CD4-positive, alpha-beta T cell treated with Interleukin-12 subunit alpha and Interleukin-12 subunit beta, for 1 hour (primary cell): ENCODE measurements at places on chromosomes 16 and 17.

GRCh38 chr16:73019457-73020362 is 28.2 kb downstream of the ZFHX3 start:
- DNase-seq, result no peak

GRCh38 chr16:89200124-89200849 is at the start of gene SLC22A31:
Gene SLC22A31, minus strand, starts transcription at chr16:89200537. Its CDS starts 36 bp downstream, at chr16:89200501.
- no peak for DNase-seq

DNA sequence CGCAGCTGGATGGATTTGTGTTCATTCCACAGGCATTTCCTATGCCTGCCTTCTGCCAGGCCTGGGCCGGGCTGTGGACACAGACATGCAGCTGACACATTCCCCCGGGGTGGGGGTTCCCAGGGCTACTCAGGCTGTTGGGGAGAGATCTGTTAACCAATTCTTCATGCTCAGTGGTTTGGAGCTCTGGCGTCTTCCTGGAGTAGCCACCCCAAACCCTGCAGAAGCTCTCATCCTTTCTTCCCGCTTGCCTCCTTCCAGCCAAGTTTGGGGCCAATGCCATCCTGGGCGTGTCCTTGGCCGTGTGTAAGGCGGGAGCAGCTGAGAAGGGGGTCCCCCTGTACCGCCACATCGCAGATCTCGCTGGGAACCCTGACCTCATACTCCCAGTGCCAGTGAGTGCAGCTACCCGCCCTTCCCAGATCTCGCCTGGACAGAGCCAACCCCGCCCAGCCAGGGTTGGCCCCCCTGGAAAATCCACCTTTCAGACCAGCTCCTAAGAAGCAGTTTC is 2.6 kb downstream of the ENO3 start:
- DNase-seq, result no peak

DNA sequence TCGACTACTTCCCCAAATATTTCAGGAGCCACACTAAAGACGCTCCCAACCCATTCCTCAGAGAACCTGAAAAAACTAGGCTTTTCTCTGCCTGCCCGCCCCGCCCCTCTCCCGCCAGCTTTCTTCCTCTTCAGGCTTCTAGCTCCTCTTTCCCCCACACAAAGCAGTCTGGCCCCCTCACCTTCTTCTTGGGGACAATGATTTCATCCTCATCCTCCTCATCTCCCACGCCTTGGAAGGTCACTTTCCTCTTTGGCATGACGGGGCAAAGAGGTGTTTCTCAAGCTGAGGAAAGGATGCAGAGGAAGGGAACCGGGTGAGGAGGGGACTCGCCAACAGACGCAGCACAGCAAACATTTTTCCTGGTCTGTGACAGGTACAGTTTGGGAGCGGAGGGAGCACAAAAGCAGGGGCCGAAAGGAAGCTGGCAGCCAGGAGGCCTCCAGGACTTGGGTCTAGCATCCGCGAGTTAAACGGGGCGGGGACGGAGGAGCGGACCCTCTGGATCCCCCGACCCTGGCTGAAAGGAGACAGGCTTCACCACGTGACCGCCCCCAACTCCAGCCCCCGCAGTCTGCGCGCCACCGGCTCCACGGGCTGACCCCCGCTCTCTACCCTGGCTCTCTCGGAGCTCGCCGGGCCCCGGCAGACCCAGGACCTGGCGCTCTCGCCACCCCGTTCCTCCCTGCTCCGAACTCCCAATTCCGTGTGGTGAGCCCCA is 525 bp downstream of the CD2BP2 start:
- DNase-seq, result no peak

DNA sequence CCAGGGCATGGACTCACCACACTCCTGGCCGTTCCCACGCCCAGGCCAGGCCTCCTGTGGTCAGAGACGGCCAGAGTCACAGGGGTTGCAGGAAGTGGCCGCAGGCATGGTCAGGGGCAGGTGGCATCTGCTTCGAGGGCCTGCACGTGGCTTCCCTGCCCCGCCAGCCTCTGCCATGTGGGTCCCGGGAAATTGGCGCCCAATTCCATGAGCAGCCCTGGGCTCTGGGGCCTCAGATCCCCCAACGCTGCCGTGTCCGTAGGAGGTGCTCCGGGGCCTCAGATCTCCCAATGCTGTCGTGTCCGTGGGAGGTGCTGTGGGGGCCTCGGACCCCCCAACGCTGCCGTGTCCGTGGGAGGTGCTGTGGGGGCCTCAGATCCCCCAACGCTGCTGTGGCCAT is 9.7 kb upstream of the SSTR5 start:
- DNase-seq, result no peak

DNA sequence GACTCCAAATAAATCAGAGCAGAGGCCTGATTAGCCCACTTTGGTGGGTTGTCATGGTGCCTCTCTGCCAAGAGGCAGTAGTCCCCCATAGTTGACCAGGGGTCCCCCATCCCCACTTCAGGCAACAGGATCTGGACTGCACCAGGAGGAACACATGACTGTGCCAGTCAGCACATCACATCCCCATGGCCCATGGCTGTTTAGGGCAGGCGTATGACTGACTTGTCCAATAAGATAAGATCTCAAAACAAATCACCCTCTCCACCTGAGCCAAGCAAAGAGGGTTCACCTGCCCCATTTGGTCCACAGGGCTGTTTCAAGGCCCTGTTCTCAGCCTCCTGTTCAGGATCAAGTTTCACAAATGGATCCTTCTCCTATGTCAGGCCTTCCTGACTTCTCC is 93.3 kb downstream of the C16orf78 start:
- no peak for DNase-seq

DNA sequence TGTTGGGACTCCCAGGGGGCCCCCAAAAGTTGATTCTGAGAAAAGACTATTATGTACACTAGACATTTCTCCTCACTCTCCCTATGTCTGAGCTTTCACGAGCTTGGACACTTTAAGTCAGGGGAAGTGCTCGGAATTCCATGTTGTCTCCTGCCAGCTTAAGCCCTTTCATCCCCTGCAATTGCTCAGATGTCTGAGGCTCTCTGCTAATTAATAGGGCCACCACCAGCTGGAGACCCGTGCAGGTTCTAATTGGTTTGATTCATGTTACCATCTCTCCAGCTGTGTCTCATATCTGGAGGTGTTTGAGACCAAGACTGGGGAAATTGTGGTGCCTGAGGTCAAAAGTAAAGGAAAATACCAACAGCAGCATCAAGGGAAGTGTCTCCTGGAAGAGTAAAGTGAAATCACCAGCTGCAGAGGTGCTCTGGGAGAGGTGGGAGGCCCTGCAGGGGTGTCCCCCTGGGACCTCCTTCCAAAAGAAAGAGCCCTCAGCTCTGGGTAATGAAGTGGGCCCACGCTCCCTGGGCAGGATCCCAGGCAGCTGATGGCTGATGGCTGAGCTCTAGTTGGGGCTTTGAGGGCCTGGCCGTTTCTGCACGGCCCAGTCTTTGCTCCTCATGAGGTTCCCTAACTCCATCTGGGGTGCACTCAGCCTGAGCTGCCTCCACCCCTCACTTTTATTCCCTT is 5.8 kb upstream of the UTS2R start:
- DNase-seq, result no peak

GRCh38 chr17:10316801-10317542 is 55.8 kb downstream of the MYH13 start:
- peak; percentile 4 for DNase-seq

DNA sequence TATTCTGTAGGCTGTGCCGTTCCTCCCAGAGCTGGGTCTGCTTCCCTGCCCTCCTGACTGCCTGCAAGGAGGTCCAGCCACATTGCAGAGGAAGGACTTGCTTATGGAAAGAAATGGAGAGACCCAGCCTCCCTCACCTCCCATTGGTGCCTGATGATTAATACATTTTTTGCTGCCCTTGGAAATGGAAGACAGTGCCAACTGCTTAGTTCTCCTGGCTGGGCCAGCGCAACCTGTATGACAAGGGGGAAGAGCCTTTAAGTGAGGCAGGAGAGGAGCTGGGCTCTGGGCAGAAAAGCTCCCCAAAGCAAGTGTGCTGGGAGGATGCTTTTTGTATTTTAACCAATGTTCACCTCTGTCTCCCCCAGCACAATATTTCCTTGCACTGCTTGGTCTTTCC is 238.5 kb downstream of the SOX9 start:
- no peak for DNase-seq

DNA sequence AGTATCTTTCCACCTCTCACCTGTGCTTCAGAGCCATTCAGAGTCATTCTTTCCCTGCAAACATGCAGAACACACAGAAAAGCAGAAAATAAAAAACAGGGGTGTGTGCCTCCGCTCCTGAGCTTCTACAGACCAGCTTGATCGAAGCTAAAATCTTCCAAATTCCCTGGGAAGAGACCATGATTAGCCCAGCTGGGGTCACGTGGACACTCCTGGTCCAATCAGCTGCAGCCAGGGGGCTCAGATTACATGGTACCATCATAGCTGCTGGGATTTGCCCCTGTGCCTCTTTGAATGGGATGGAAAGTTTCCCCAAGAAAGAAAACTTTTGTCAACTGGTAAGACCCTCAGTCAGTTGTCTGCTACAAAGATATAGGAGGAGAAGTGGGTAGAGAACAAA is 159.9 kb downstream of the TMEM114 start:
- DNase-seq, result no peak

- no peak for DNase-seq
Observed at GRCh38 chr16:70372921-70373728, 26.4 kb downstream of the DDX19A start.

GRCh38 chr17:51442088-51442865 is 181.9 kb downstream of the UTP18 start:
- DNase-seq, result no peak

- DNase-seq, result no peak
Observed at GRCh38 chr17:73360961-73361761, 49.4 kb upstream of the CDC42EP4 start.

GRCh38 chr17:75079023-75079373 is 8.8 kb upstream of the SLC16A5 start:
- DNase-seq, result no peak

DNA sequence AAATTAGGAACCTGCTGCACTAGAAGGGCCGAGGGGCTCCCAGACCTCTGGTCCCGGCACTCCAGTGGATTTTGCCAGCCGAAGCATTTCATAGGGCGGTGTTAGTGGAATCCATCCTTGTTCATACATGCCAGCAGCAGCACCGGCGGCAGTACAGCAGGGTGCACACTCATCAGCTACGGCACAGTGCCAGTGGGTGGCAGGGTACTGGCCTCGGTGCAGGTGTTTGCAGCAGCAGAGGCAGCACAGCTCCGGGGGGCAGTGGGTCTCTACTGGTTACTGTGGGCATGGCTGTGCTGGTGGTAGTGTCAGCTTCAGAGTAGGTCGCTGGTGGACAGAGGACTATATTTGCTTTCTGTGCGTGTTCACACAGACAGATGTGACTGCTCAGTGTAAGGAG is 985.7 kb downstream of the CDH8 start:
- no peak for DNase-seq

- no peak for DNase-seq
Observed at GRCh38 chr17:27920569-27920968, 27.4 kb upstream of the LYRM9 start.

DNA sequence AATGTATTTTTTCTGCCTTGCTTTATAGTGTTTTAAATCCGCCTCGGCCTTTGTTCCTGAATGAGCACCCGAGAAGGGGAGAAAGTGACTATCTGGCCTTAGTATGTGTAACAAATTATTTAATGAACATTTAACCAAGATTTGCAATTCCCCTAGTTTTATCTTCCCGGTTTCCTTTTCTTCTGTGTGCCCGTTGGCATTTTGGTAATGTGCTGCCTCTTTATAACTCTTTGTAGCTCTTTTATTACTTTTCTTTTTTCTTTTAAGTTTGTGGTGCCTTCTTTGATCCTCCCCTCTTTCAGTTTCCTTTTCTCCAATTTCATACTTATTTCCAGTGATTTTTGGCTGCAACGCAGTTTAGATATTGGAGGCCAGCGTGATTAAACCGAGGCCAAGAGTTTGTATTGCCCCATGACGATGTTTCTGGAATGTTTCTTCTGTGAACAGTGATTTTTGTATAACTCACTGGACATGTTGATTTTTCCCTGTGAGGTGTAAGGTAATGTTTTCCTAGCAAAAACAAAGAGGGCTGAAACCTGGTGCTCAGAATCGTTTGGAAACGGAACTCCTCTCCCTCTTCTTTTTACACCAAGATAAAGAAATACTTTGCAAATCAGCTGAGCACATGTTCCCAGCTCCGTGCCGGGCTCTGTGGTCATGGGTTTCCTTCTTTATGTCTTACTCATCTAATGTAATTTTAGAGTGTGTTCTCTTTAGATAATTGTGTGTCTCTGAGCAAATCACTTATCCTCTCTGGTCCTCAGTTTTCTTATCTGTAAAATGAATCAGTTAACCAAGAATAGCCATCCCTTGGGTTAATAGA is 344.3 kb downstream of the WWOX start:
- DNase-seq, result no peak

GRCh38 chr17:67655478-67656148 is 62.1 kb upstream of the NOL11 start:
- DNase-seq, result no peak

- DNase-seq, result no peak
Observed at GRCh38 chr16:85151603-85152413, 39.5 kb upstream of the CIBAR2 start.

DNA sequence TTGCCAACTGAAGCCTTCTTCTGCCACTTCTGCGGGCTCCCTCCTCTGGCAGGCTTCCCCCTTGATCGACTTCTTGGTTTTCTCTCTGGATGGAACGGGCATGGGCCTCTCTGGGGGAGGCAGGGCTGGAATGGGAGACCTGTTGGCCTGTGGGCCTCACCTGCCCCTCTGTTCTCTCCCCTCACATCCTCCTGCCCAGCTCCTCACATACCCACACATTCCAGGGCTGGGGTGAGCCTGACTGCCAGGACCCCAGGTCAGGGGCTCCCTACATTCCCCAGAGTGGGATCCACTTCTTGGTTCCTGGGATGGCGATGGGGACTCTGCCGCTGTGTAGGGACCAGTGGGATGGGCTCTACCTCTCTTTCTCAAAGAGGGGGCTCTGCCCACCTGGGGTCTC is 6.5 kb upstream of the LASP1NB start:
- no peak for DNase-seq

GRCh38 chr17:43800736-43801135 is 20.5 kb downstream of the CFAP97D1 start:
- DNase-seq, result no peak

GRCh38 chr16:68839831-68840230 is 3.5 kb upstream of the TANGO6 start:
- DNase-seq, result no peak

GRCh38 chr17:40268141-40268712 is 19.5 kb upstream of the CDC6 start:
- DNase-seq, result no peak
